H54 (cell line): ENCODE measurements at places on chromosomes 7 and 10.

- no peak for DNase-seq
Measured at GRCh38 chr10:30390207-30390606, 41.1 kb upstream of the MTPAP start.

- no peak for DNase-seq
Measured at GRCh38 chr10:69479240-69480067, 28.2 kb downstream of the TSPAN15 start.

DNA sequence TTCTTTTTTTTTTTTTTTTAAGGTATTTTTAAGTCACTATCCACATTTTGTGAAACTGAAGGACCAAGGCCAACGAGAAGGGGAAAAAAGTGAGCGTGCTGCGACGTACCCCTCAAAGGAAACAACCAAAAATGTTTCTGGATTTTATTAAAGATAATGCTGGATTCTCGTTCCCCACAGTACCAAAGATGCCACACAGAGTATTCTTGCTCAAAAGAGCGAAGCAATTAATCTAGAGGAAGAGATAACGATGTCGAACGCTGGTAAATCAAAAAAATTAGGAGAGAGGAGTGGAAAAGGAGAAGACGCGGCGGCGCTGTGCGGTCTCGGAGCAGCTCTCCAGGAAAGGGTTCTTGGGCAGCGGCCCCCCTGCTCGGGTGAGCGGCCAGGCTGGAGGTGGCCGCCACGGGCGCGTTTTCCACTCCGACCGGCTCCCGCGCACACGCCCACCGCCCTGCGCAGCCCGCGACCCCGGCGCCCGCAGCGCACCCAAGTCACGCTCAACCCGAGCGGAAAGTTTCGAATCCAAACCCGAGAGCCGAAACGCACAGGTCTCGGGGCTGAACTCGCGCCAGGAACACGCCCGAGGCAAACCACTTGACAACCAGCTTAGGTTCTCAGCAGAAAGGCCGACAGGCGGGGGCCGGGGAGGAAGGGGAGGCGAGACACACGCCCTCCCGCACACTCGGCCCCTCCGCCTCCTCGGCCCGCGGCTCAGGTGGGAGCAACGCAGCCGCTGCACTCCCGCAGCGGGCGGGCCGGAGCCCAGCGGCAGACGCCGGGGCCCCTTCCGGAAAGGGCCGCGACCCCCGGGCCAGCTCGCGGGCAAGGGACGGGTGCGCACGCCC lies 989 bp downstream of the SRPK2 start:
- DNase-seq, result peak; percentile 72

- no peak for DNase-seq
Measured at GRCh38 chr7:22338877-22339276, 18.1 kb downstream of the RAPGEF5 start.

DNA sequence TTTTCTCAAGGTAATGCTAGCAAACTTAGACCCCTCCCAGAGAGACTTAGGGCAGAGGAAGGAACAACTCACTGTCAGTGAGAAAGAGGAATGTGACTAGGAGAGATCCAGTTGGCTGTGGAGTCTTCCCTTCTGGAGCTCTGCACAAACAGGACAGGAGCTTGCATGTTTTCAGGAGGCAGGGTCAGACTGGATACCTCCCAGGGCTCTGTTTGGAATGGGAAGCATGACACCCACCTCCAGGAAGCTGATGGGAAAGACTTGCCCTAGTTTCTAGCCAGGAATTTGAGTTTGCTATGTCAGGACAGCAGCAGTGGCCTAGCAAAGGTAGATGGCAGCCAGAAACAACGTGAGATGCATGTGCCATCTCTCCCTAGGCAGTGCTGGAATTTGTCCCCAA lies 40.6 kb downstream of the GHRHR start:
- no peak for DNase-seq

GRCh38 chr7:142584765-142585164 lies 164.5 kb upstream of the PRSS1 start:
- no peak for DNase-seq

- DNase-seq, result no peak
Measured at GRCh38 chr7:112951070-112951469, 135.6 kb downstream of the GPR85 start.

GRCh38 chr7:155001756-155002410 lies 1.0 kb downstream of the PAXIP1 start:
- peak; percentile 12 for DNase-seq

GRCh38 chr7:69656077-69656476 lies 57.8 kb downstream of the AUTS2 start:
- DNase-seq, result no peak

GRCh38 chr7:2494191-2495130 lies 18.3 kb upstream of the GRIFIN start:
- DNase-seq, result no peak

DNA sequence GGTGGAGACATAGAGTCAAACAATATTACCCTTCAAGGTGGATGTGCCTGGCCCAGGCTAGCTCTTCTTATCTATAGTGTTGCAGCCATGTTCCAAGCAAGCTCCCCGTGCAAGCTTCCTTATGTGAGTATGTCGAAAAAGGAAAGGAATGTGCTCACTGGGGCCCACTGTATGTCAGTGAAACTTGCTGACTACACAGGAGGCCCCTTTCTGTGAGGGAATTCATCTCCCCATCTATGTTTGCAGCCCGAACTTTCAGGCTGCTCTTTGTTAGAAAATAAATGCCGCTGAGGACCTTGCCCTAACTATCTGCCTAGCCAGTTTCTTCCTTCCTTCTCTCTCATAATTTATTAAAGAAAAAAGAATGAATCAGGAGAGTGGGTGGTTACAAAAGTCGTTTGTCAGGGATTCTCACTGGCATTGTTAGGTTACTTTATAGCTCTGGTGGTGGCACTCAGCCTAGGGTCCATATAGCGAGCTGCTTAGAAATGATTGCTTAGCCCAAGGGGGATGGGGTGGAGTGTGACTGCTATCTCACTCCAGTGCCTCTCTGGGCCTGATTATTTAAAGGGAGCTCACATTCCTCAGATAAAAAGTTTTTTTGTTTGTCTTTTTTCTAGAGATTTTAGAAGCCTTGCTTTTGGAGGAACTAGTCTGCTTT lies 302.1 kb downstream of the ABCA13 start:
- no peak for DNase-seq

GRCh38 chr7:74164985-74165456 lies 9.1 kb upstream of the EIF4H start:
- no peak for DNase-seq

GRCh38 chr10:116470768-116471415 lies 43.2 kb downstream of the PNLIPRP3 start:
- peak; percentile 40 for DNase-seq

GRCh38 chr10:72297281-72297804 lies 23.6 kb downstream of the DDIT4 start:
- no peak for DNase-seq

DNA sequence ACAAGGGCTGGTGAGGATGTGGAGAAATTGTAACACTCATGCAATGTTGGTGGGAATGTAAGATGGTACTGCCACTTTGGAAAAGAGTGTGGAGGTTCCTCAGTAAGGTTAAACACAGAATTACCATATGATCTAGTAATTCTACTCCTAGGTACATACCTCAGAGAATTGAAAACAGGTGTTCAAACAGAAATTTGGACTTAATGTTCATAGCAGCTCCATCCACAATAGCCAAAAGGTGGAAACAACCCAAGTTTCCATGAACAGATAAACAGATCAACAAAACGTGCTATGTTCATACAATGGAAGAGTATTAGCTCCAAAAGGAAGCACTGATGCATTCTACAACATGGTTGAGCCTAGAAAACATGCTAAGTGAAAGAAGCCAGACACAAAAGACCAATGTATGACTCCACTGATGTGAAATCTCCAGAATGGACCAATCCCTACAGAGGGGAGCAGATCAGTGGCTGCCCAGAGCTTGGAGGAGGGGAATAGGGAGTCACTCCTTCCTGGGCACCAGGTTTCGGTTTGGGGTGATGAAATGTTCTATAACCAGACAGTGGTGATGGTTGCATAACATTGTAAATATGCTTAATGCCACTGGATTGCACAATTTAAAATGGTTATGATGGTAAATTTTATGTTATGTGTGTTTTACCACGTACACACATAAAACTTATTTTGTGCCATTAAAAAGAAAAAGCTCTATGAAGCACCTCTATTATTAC lies 5.7 kb upstream of the WDR86 start:
- no peak for DNase-seq

GRCh38 chr7:17983221-17984062 lies 43.1 kb upstream of the SNX13 start:
- no peak for DNase-seq
